CD4-positive, alpha-beta T cell treated with Interleukin-15 for 4 hours (primary cell): ENCODE measurements at places on chromosomes 4 and X.

DNA sequence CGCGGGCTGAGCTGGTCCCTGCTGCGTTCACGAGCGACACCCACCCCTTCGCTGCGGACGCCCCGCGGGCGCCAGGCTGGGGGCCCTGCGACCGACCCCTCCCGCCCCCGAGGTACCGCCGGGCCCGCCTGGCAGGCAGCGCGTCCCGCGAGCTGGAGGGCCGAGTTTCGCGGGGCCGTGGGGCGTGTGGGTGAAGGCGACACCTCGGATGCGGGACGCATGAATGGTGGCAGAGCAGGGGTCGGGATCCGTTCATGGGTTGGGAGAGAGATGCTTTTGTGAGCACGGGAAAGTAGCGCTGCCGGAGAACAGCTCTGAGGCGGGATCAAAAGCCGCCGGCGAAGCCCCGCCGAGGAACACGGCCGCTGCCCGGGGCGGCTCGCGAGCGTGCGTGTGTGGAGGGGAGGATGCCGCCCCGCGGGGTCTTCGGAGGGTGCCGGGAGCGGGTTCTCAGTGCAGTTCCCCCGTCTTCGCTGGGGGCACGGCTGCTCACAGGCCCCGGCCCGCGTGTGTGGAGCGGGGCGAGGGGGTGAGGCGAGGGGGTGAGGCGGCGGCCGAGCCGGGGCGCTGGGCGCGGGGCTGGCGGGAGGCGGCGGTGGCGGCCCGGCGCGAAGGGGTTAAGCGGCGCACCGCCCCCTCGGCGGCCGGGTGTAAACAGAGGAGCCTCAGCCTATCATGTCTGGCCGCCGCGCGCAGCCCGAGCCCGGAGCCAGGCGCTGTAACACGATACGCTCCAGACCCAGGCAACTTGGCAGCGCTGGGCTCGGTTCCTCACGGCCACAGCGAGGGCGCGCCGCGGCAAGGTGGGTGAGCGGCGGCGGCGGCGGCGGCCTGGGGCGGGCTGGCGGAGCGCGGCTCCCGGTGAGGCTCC is 205.3 kb downstream of the TENM3 start:
- DNase-seq: no peak

DNA sequence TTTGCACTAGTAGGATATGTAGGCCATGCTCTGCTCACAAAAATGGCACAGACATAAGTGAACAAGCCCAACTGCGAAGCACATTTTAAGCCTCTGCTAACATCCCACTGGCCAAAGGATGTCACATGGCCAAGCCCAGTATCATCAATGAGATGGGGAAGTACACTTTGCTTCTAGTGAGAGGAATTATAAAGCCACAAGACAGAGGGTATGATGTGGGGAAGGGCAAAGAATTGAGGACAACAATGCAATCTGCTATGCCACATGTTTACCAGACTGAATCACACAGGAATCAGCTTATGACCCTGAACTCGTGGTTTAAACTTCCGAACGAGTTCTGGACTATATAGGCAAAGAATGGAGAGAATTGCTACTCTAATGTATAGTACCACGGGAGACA is 39.1 kb downstream of the SUPT20HL1 start:
- DNase-seq: no peak

GRCh38 chrX:13376857-13377549 is 57.1 kb upstream of the ATXN3L start:
- DNase-seq: no peak

DNA sequence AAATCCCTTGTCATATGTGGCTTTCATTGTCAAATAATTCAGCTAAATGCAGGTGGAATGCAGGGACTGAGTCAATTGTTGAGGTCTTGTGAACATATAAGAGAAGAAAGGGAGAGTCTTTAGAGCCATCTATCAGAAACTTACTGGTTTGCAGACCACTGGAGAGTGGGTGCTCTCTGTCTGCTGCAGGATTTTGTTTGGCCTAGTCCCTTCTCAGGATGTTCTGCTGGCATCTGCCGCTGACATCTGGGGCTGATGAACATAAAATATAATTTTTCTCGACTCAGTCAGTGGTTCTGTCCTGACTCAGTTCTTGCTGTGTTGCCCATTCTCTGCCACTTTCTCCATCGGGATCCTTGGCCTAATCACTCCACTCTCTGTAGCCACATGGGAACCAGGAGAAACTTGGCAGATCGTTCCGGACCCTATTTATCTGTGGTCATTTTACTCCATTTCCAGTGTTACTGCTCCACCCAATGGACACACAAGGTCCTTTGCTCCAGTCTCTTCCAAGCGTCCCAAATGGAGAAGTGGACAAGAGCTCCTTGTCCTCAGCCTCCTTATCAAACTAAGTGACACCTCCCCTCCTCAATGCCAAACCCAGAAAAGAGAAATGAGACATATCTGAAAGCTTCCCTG is 436.2 kb downstream of the FAT4 start:
- DNase-seq: no peak

DNA sequence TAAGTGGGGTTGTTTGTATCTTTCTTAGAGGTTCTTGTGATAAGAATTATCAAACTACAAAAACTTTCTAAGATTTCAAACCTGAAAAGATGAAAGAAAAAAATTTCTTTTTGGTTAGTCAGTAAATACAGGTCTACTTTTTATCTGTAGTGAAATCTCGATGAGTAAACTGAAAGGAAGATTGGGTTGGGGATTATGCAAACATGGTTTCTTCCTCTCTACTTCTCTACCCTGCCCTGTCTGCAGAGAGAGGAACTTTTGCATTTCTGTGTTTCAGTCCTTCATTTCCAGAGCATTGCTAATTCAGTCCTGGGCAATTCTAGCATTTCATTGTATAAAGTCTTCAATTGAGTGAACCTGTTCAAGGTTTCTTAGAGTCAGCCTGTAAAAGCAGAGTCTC is 51.6 kb upstream of the IL2 start:
- peak; percentile 23 for DNase-seq

- DNase-seq: no peak
Observed at GRCh38 chr4:178395798-178396197, 953.6 kb upstream of the AGA start.

GRCh38 chr4:11743236-11743635 is 314.5 kb upstream of the HS3ST1 start:
- DNase-seq: no peak

GRCh38 chr4:173752610-173753230 is 222.7 kb upstream of the HAND2 start:
- peak; percentile 1 for DNase-seq
